Nucleus accumbens (tissue), 56 donors: ENCODE measurements at places on chromosomes 7 and 10.

DNA sequence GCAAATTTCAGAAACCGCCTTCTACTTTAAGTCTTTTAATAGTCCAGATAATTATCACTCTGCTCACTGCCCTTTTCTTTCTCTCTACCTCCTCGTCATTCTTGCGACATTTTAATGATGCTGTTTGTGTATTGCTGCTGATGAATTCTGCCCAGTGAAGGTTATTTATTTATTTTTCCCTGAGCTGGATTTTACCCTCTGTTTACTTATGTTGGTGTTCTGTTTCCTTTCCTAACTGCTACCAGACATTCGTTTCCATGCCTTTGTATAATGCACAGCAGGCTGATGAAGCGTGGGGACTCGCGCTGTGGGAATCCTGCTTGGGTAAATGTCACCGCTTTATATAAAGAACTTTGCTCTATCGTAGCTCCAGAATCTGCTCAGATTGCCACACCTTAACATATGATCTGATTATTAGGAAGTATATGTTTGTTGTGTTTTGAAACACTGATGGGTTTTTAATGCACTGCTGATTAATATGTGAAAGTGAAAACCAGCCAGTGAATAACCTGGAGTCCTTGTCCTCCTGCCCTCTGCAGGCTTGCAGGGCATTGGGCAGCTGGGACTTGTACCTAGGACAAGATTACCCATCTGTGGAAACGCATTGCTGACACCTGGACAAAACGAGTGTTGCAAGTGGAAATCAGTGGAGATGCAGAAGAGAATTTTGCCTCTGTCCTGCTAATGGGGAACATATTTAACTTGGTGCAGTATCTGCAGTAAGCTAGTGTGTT is 291.5 kb downstream of the SDK1 start:
- no peak for DNase-seq

- DNase-seq: no peak
These were observed 17.3 kb downstream of the MYOF start for GRCh38 chr10:93464776-93465388.

DNA sequence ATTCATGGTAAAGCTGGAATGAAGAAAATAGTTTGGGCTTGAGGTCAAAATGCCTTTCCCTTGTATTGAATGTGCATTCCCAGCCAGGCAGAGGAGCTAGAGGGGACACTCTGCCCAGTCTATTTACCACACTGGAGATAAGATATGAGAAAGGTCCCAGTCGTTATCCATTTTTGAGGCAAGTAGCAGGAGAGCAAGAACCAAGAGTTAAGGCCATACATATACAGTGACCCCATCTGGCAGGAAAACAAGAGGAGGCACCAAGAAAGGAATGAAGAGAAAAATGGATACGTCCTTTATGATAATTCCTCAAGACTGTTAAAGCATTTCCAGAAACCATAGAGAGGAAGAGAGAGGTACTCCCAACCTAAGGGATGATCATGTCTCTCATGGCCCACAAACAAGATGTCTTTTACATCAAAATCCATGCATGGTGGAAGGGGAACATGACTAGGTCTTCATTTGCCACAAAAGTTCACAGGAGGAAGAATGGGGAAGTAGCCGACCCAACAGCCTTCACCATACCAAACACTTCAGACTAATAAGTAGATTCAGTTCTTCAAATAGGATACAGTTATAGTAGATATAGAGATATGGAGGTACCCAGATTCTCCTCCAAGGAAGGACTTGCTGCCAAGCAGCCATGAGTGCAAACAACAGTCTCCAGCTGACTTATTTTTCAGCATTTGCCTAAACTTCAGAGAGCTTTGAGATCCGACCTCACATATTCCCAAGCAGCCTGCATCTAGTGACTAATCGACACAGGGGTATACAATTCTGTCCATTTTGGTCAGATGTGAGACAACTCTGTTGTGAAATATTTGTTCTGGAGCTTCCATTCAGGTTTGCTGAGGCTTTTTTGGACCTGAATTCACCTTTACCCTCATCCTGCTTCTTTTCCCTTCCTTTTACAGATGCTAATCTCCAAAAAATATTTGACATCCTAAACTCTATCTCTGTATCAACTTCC is 61.1 kb upstream of the CCDC71L start:
- DNase-seq: no peak

- DNase-seq: no peak
These were observed 4.6 kb downstream of the GIGYF1 start for GRCh38 chr7:100689230-100690135.

GRCh38 chr10:132375116-132375794 is 21.7 kb upstream of the PWWP2B start:
- DNase-seq: no peak
